H9 (cell line): ENCODE measurements at places on chromosomes 11 and 22. TPM values are rescaled to one million over a fixed set of nuclear protein-coding genes. Genes with fewer than 3 reads are reported as not detected.
A peak's percentile ranks its signal among the peaks of the same experiment; 100 is the strongest.

Gene CHST1
- 0.39 and 0.57 TPM in 2 replicates for total RNA-seq

Gene DGAT2
- 2.6 and 2.8 TPM in 2 replicates for total RNA-seq

Gene ATL3
- total RNA-seq = 24.0 and 25.4 TPM in 2 replicates

Gene SGSM1
- total RNA-seq = 3.2 and 4.3 TPM in 2 replicates

Gene JOSD1
- total RNA-seq = 18.3 and 19.2 TPM in 2 replicates

Gene FOLR3
- not detected in 2 replicates for total RNA-seq

Gene TCN1
- not detected in 2 replicates for total RNA-seq

Gene CRYBB2
- total RNA-seq = not detected in 2 replicates

Gene MPZL3
- total RNA-seq = 2.1 and 2.6 TPM in 2 replicates

GRCh38 chr11:358129-358800 is 11.0 kb upstream of the B4GALNT4 start:
- no peaks in the 10 kb centered on the region for H3K27me3 ChIP-seq
- DNase-seq = peak; percentile 31
- no peaks in the 10 kb centered on the region for H3K4me1 ChIP-seq
- H3K36me3 ChIP-seq = peaks cover 6% of the 10 kb centered on the region; the same call in 1 of the 2 replicates

DNA sequence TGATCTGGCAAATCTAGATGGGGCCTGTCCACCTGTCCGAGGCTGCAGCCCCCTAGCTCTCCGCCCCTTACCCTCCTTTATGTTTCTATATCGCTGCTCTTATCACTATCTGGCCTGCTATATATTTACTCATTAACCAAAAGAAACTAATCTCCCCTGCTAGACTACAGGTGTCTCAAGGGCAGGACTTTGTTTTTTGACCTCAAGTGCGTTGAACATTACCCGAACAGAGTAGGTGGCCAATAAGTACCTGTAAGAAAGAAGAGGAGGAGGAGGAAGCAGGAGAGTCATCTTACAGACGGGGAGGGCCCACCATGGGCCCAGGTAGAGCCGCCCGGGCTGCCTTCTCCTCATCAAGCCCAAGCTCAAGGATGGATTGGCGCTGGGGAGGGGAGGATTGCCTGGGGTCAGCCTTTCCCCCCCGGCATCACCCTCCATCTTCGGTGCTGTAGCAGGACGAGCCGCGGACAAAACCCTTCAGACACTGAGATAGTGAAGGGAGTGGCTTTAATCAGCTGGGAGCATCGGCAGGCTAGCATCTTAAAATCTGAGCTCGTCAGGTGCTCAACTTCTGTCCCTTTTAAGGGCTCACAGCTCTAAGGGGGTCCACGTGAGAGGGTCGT is 1.2 kb upstream of the P2RY6 start:
- no peaks in the 10 kb centered on the region; the same call in 1 of the 2 replicates for H3K27me3 ChIP-seq
- DNase-seq = peak; percentile 23
- no peak overlapping the region for H3K27ac ChIP-seq

GRCh38 chr11:8285228-8285627 is 21.6 kb upstream of the LMO1 start:
- peak; percentile 12 for DNase-seq
- H3K4me3 ChIP-seq = no peak overlapping the region
- no peaks in the 10 kb centered on the region; the same call in 1 of the 2 replicates for H3K4me1 ChIP-seq

DNA sequence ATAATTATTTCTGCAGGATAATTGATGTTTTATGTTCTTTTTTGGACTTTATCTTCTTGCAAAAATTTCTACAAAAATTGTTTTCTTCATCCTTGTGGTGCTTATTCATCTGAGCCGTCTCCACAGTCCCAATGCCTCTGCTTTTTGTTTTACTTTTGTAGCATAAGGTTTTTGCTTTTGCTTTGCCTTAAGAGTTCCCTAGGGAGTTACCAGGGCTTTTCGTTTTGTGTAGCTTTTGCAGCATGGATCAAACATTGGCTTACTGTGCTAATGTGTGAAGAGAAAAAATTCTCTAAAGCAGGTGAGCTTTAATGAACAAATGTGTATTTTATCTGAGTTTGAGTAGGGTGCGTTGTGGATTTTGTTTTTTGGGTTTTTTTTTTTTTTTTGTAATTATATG is 11.8 kb downstream of the XBP1 start:
- H3K4me3 ChIP-seq = no peak overlapping the region
- no peaks in the 10 kb centered on the region for H3K27me3 ChIP-seq
- no peak overlapping the region for H3K27ac ChIP-seq
- DNase-seq = no peak
- peaks cover 23% of the 10 kb centered on the region; the same call in 2 of the 3 replicates for H3K36me3 ChIP-seq
- no peaks in the 10 kb centered on the region for H3K4me1 ChIP-seq

GRCh38 chr11:2271077-2271326 is 614 bp upstream of the ASCL2 start:
- DNase-seq = no peak
- H3K4me1 ChIP-seq = no peaks in the 10 kb centered on the region
- peaks cover 29% of the 10 kb centered on the region; the same call in 1 of the 2 replicates for H3K27me3 ChIP-seq
- H3K4me3 ChIP-seq = no peak overlapping the region

DNA sequence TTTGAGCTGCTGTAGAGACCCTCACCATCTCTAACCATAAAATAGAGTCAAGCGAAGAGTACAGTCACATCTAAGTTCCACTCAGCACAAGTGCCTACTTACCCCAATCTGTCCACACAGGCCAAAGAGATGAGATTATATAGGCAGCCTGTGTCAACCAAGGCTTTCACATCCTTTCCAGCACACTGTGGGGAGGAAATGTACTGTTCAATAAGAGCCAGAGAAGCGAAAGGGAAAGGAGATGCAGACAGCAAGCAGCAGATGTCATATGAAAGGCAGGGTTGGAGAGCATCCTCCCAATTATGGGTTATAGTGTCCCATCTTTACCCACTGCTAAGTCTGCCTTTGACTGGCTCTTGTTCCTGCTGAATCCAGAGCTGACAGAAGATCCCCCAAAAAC is 16.4 kb downstream of the NRIP3 start:
- H3K27me3 ChIP-seq = no peaks in the 10 kb centered on the region
- no peak overlapping the region for H3K27ac ChIP-seq
- H3K4me1 ChIP-seq = peaks cover 4% of the 10 kb centered on the region; the same call in 1 of the 2 replicates
- no peaks in the 10 kb centered on the region for H3K36me3 ChIP-seq
- H3K4me3 ChIP-seq = no peak overlapping the region
